Subcutaneous preadipocyte (primary cell): ENCODE measurements at places on chromosomes 11 and 22. TPM values are rescaled to one million over a fixed set of nuclear protein-coding genes. Genes with fewer than 3 reads are reported as not detected.

GP1BB gene
- 0.20 and 0.37 TPM in 2 replicates for total RNA-seq

GNAZ gene
- total RNA-seq = 1.8 and 3.1 TPM in 2 replicates

ST14 gene
- under 0.01 and 0.20 TPM in 2 replicates for total RNA-seq

MPPED2 gene
- total RNA-seq = not detected in 2 replicates

DCDC1 gene
- under 0.01 and 0.20 TPM in 2 replicates for total RNA-seq

DEPDC7 gene
- total RNA-seq = 2.6 and 3.3 TPM in 2 replicates

CLTCL1 gene
- 7.4 and 9.6 TPM in 2 replicates for total RNA-seq

MRGPRX4 gene
- not detected in 2 replicates for total RNA-seq

ENTHD1 gene
- not detected in 2 replicates for total RNA-seq

PNPLA3 gene
- total RNA-seq = 8.8 and 10.6 TPM in 2 replicates

GPR83 gene
- total RNA-seq = under 0.01 TPM in 2 replicates

CACNA1I gene
- under 0.01 TPM in 1 of 2 replicates, not detected in the other for total RNA-seq

PKDREJ gene
- total RNA-seq = not detected in 2 replicates

KCTD14 gene
- 1.5 and 1.8 TPM in 2 replicates for total RNA-seq

CHRM1 gene
- not detected in 2 replicates for total RNA-seq
